ENCODE measurements at places on chromosomes 7 and 10. TPM values are rescaled to one million over a fixed set of nuclear protein-coding genes. Genes with fewer than 3 reads are reported as not detected.

DNA sequence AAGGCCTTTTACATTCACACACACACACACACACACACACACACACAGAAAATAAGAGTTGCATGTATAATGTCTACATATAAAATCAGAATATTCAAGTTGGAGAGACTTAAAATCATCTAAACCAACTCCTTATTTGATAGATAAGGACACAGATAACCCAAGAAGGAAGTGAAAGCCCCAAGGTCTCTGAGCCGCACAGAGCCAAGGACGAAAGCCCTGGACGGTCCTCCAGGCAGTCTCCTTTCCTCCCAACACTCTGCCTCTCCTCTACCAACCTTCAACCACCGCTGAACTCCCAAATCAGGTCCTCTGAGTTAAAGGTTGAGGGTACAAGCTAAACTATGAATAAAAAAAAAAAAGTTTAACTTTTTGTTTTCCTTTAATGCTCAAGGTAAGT lies 28.2 kb downstream of the UBE2H start:
- no peak for DNase-seq
- no peak overlapping the region for H3K27ac ChIP-seq
- H3K27me3 ChIP-seq, result no peaks in the 10 kb centered on the region
- H3K4me3 ChIP-seq, result no peak overlapping the region
- peaks cover 40% of the 10 kb centered on the region for H3K4me1 ChIP-seq

- no peaks in the 10 kb centered on the region for H3K27me3 ChIP-seq
- H3K4me1 ChIP-seq, result no peaks in the 10 kb centered on the region
- H3K4me3 ChIP-seq, result no peak overlapping the region
- no peak overlapping the region for H3K27ac ChIP-seq
- no peak for DNase-seq
Observed at GRCh38 chr10:34001087-34001580, 666.7 kb upstream of the NRP1 start.

DNA sequence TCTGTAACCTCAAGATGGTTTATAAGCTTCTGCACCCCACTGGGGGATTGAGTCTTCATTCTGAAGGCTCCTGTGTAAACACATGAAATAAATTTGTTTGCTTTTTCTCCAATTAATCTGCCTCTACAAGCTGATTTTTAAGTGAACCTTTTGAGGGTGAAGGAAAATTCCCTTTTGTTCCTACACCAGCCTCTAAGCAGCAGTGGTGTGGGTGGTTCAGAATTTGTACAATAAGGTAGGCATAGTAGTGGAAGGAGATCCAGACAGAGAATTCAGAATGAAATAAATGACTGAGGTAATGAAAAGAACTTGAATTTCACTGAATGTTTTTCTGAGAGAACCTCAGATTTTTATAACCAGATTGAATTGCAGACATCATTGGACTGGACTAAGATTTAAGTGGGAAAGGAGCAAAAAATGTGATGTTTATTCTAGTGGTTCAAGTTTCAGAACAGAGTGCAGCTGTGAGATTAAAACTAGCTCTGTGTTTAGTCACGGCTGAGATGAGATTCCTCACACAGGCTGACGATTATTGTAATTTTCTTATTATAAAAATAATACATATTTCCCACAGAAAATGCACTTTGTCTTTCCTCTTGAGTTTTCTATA lies 1162.2 kb downstream of the TYW1 start:
- H3K27me3 ChIP-seq, result no peaks in the 10 kb centered on the region
- H3K36me3 ChIP-seq, result no peaks in the 10 kb centered on the region
- H3K27ac ChIP-seq, result no peak overlapping the region
- H3K4me3 ChIP-seq, result no peak overlapping the region

DNA sequence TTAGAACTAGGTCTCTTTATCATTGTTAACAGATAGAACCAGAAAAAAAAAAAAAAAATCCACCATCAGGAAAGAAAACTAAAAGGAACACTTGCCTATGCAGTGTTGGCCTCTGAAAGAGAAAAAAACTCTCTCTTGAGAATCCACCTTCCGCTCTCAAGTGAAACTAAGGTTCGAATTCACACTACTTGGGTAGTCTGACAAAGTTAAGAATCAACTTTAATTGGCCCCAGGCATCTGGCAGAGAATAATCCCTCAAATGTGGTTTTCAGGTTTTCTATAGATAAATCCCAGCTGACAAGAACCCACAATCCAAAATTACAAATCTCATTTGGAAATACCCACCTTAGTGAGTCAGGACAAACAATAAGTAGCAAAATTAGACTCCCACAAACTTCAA lies 199.7 kb upstream of the LRRN3 start:
- H3K27me3 ChIP-seq, result no peaks in the 10 kb centered on the region
- H3K27ac ChIP-seq, result no peak overlapping the region
- H3K4me3 ChIP-seq, result no peak overlapping the region
- no peak for DNase-seq

- peaks cover 4% of the 10 kb centered on the region for H3K36me3 ChIP-seq
- H3K4me1 ChIP-seq, result no peaks in the 10 kb centered on the region
- H3K27me3 ChIP-seq, result no peaks in the 10 kb centered on the region
- DNase-seq, result no peak
Observed at GRCh38 chr10:70540789-70541360, 61.7 kb downstream of the PRF1 start.

GRCh38 chr7:35848725-35849124 lies 47.9 kb downstream of the SEPTIN7 start:
- DNase-seq, result no peak
- peaks cover 47% of the 10 kb centered on the region for H3K4me1 ChIP-seq
- H3K4me3 ChIP-seq, result no peak overlapping the region
- H3K27me3 ChIP-seq, result no peaks in the 10 kb centered on the region
- peaks cover 67% of the 10 kb centered on the region for H3K36me3 ChIP-seq

DNA sequence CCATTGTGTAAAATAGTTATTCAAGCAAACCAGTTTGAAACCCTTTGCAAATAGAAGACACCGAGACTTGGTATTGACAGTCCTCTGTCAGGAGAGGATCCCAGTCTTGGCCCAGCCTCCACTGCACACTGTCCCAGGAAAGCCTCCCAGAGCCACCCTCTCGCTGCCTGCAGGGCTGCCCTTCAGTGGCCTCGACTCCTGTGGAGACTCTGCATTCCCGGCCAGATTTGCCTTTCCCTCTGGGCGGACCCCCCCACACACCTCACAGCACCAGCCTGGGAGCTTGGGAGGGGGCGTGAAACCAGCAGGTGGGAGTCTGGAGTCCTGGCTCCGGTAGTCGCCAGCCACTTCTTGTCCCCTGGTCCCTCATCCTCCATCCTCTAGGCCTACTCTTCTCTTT lies 48.7 kb downstream of the GRK5 start:
- peaks cover 34% of the 10 kb centered on the region for H3K4me1 ChIP-seq
- H3K27ac ChIP-seq, result no peak overlapping the region
- no peaks in the 10 kb centered on the region for H3K27me3 ChIP-seq
- H3K36me3 ChIP-seq, result peaks cover 11% of the 10 kb centered on the region
- H3K4me3 ChIP-seq, result no peak overlapping the region

NXPH1 gene
- total RNA-seq, result not detected

SPDYE5 gene
- total RNA-seq, result not detected

MORN4 gene
- 2.9 TPM for total RNA-seq

CLEC2L gene
- total RNA-seq, result not detected
